ENCODE measurements at places on chromosomes 11 and 22.

GRCh38 chr11:118418766-118419165, 17.4 kb downstream of the ATP5MG start:
- DNase-seq, result no peak

DNA sequence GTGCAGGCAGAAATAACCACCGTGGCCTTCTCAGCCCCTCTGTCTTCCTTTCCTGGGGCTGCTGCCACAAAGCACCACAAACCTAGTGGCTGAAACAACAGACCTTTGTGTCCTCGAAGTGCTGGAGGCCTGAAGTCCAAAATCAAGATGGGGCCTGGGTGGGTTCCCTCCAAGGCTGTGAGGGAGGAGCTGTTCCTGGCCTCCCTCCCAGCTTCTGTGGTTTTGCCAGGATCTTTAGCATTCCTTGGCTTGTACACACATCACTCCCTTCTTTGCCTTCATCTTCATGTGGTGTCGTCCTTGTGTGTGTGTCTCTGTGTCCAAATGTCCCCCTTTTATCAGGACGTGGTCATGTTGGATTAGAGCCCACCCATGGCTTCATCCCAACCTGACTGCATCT, 29.0 kb upstream of the PARVG start:
- DNase-seq, result no peak

- DNase-seq, result no peak
Measured at GRCh38 chr11:75151346-75152047, 590 bp downstream of the SLCO2B1 start.

DNA sequence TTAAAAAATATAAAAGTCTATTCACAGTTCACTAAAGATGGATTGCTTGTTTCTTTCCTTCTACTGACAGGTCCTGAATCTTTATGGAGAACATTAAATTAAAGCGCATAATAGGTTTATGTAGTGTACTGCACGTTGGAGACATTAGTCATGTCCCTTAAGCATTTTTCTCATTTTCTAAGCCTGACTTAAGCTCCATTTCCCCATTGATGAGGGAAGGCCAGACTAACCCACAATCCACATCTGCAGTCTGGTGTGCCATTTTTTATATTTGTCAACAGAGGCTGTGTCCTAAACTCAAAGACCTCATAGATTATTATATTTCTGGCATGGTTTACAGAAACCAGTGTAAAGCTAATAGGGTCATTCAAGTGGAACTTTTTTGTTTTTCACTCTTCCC, 39.9 kb downstream of the CADM1 start:
- DNase-seq, result no peak

- DNase-seq, result peak; percentile 59
Measured at GRCh38 chr11:78646564-78647185, 72.0 kb upstream of the NARS2 start.

DNA sequence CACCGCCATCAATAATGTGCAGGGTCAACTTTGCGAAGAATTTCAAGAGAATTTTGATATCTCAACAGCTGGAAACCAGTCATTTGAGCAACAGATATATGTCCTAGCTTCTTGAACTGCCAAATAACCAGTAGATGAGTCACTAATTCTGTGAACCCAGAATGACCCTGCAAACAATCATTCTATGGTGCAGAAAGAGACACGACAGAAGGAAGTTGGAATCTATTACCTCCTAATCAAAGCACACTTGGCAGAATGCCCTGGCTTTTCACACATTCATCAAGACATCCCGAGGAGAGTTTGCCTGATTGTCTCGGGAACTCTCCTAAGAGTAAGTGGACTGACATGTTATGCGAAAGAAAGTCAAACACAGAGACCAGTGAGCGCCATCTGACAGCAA, 621.1 kb downstream of the OPCML start:
- no peak for DNase-seq

- no peak for DNase-seq
Measured at GRCh38 chr11:9838961-9839360, 175.1 kb downstream of the SWAP70 start.
